ENCODE measurements at places on chromosomes 5 and 9. TPM values are rescaled to one million over a fixed set of nuclear protein-coding genes. Genes with fewer than 3 reads are reported as not detected.

GRCh38 chr5:32163785-32164184, 10.3 kb downstream of the GOLPH3 start:
- no peak for DNase-seq

DNA sequence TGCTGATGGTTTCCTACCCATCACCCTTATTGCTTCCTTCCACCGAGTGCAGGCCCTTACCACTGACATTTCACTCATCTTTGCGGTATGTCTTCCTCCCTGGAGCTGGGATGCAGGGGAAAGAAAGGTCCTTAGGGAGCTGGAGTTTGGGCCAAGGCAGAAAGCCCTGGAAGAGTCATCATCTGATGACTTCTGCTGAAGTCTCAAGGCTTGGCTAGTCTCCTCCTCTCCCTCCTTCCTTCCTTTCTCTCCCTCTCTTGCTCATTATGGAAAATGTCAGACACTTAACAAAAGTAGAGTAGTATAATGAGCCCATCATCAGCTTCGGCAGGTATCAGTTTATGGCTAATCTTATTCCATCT, 40.0 kb downstream of the LARP1 start:
- DNase-seq: no peak

The TRIM23 gene
- 12.7 TPM for total RNA-seq

DNA sequence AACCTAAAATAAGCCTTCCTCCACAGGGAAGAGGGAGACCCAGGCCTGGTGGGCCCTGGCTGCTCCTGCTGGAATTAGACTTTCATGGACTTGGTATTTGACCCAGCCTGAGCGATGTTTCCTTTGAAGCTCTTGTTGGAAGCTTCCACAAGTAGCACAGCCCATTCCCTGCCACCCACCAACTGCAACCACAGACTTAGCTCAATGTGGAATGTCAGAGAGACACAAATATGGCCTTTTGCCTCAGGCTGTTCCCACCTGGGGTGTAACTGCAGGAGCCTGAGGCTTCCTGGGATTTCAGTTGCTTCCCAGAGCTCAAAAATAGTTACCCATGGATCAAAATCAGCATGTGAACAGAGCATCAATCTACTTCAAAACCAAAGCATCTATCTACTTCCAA, 70.3 kb upstream of the LHFPL2 start:
- no peak for DNase-seq

DNA sequence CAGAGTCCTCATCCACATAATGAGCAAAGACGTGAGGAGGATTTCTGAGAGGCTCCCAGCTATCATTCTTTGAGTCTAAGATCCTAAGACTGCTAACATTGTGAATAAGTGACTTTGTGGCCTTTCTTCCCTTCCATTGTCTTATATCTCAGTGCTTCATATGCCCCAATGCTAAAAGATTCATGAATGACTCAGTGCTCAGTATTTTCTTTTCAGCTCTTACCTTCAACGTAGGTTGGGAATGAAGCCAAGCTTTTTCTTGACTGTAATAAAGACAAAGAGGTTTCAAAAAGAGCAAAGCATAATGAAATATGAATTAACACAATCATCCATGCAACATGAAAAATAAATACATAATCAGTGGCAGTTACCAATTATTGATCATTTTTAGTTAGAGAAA, 146.4 kb downstream of the ENTREP1 start:
- no peak for DNase-seq

The CNTFR gene
- total RNA-seq: 115 TPM

The ADAMTSL2 gene
- total RNA-seq: 0.16 TPM

The COL23A1 gene
- 34.0 TPM for total RNA-seq

The PCDHGA3 gene
- total RNA-seq: 0.16 TPM

The IL31RA gene
- total RNA-seq: not detected

The CYSRT1 gene
- 1.2 TPM for total RNA-seq

DNA sequence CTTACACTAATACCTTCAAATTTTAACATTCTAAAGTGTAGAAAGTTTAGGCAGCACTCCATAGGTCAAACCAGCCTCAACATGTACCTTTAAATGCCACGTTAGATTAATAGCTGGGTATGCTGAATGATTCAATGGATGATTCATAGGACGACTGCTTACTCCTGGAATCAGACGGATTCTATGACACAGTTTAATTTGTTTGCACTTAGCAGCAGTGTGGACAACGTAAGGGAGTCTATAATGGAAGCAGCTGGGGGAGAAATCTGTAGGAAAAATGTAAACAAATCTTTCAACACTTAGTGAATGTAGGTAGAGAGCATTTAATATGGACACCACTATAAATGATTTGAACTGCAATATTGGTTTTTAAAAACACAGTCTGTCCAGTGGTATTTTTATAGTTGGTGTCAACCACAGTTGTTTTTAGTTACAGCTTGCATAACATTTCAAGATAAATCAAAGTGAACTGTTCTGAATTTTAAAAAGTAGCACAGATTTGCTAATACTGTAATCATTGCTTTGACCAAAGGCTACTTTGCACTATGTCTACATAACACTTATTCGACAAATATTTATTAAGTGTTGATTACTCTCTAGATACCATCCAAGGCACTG, 701.5 kb upstream of the MEF2C start:
- DNase-seq: no peak

DNA sequence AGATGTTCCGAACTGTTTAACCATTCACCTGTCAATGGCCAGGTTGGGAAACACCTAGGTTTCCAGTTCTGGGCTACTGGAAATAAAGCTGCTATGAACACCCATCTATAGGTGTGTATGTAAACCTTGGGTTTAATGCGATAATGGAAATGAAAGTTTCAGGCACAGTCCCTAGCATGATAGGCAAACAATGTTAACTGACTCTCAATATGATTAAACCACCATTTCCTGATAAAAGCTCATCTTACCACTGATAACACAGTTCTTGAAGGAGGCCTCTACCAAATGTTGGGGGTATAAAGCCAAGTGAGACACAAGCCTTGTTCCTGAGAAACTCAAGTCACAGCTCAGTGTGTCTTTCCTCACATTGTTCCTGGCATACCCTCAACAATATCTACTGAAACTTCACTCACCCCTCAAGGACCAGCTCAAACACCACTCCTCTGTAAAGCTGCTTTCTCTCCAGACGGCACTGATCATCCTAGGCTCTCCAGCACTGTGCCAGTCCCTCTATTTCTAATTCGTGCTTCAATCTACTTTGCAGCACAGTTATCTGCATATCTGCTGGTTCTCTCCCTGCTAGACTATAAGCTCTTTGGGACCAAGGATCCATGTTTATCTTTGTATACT, 15.8 kb downstream of the RAB14 start:
- no peak for DNase-seq

DNA sequence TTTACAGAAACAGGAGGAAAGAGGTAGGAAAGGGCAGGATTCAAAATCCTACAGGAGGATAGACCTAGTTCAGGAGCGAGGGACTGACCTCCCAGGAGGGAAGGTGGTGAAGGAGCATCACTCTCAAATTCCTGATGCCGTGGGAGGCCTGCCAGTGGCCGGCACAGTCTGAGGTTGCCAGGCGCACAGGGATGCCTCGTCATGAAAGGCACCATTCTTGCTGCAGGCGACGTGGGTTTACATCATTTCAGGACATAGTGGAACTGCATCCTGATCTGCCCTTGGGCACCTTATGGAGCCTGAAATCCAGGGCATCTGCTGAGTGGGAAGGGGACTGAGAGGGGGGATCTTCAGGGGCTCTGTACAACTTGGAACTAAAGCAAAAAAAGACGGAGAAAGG, 163.2 kb upstream of the S1PR3 start:
- no peak for DNase-seq

- no peak for DNase-seq
Measured at GRCh38 chr5:59107692-59108091, 524.8 kb downstream of the RAB3C start.

All from neural crest cell (in vitro differentiated cells).